ENCODE measurements at places on chromosomes 2 and 18.

GRCh38 chr2:155368934-155369333, 670.4 kb downstream of the KCNJ3 start:
- DNase-seq = peak; percentile 34

DNA sequence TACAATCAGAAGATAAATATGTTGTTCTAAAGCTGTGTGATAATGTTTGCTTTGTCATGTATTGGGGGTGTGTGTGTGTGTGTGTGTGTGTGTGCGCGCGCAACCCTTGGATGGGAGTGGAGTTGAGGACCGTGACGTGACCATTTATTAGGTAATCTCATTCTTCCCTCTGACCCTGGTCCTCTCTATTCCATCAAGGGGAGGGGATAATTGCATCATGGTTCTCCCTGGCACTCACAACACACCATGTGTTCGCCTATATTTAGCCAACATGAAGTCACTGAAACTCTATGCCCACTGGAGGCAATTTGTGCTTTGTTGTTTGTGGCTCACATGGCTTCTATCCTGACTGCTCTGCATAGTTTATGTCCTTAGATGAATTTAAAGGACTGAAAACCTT, 79.8 kb upstream of the LRPPRC start:
- no peak for DNase-seq

- DNase-seq = no peak
Measured at GRCh38 chr18:14089781-14090180, 42.5 kb downstream of the ZNF519 start.

- no peak for DNase-seq
Measured at GRCh38 chr2:232477751-232478510, 9.7 kb downstream of the ECEL1 start.

DNA sequence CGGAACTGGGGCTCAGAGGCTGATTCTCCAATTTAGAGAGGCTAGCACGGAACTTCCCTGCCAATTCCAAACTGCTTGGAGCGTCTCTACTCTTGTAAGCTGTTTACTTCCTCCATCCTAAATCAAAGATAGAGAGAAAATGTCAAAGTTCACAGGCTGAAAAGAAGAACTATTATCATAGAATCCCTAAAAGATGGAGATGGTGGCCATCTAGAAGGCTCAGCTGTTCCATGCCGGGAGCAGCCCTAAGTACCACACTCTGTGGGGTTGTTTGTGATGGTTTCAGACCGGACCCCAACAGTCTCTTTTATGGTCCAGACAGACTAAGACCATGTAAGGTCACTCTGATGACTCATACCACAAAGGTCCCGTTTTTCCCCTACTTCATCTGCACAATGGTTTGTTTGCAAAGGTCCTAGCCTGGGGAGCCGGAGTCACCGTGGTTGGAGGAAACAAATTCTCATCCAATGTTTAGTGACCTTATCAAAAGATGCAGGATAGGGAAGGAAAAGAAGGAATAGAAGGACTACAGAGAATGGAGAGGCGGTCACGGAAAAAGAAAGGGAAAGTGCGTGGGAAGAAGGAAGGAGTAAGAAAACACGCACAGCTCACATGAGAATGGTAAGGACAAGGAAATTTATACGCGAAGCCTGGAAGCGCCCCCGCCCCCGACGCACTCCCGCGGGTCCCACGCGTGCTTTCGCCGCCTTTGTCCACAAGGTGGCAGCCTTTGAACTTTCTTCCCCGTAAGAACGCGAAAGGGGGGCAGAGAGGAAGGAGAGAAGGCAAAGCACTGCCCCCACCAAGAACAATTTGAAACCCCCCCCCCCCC, 453 bp upstream of the ANTXR1 start:
- peak; percentile 25 for DNase-seq

GRCh38 chr2:176002688-176003210, 682 bp upstream of the LNPK start:
- no peak for DNase-seq

All from OCI-LY7 (cell line).